ENCODE measurements at places on chromosomes 12 and 14. TPM values are rescaled to one million over a fixed set of nuclear protein-coding genes. Genes with fewer than 3 reads are reported as not detected.

The AKAP3 gene
- 1.4 TPM for total RNA-seq

The ATP5F1B gene
- 431 TPM for total RNA-seq

GRCh38 chr14:101884089-101884933 is 80.1 kb upstream of the DYNC1H1 start:
- DNase-seq = no peak

The C12orf42 gene
- total RNA-seq = not detected

- no peak for DNase-seq
Observed at GRCh38 chr12:53728206-53728605, 954 bp upstream of the CALCOCO1 start.

The NEUROD4 gene
- total RNA-seq = not detected

All from suprapubic skin (tissue), 4 donors.